ENCODE measurements at places on chromosomes 1 and 21.

- DNase-seq: no peak
Measured at GRCh38 chr1:180786624-180787023, 126.1 kb upstream of the KIAA1614 start.

- no peak for DNase-seq
Measured at GRCh38 chr1:54171016-54171415, 18.2 kb upstream of the CDCP2 start.

GRCh38 chr1:15671430-15671829, 12.7 kb upstream of the PLEKHM2 start:
- DNase-seq: no peak

GRCh38 chr1:202182040-202182877, 11.3 kb upstream of the LGR6 start:
- DNase-seq: no peak

GRCh38 chr21:27806281-27806680, 839.4 kb upstream of the ADAMTS5 start:
- no peak for DNase-seq

DNA sequence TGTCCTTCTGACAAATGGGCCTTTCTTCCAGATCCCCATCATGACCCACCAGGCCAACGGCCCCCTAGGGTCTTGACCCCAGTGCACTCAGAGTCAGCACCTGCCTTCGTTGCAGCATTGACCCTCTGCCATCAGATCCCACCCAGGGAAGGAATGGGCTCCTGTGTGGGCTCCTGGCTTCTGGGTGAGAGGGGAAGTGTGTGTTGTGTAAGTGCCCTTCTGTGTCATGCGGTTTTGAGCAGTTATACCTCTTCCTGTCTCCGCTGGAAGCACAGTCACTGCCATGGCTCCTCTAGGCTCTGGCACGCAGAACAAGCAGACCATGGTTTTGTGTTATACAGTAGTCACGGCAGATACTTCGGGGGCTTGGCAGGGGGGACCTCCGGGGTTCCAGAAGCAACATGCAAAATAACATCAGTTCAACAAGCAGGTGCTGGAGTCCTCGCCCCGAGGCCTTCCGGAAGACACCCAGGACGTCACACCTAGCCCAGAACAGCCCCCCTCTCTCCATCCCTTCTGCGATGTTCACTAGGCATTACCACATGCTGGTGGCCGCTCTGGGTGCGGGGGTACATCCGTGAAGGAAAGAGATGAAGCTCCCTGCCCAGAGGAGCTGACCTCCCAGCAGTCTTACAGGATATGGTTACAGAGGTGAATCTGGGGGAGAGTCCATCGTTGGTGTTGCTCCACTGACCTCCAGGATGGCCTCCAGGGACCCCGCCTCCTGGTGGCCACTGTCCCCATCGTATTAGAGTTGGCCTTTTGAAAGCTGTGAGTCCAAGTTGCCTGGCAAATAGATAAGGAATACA, 17.4 kb upstream of the KCNAB2 start:
- no peak for DNase-seq
